ENCODE measurements at places on chromosomes 7 and 10.

GRCh38 chr7:104552102-104552501, 223.7 kb downstream of the LHFPL3 start:
- DNase-seq = peak; percentile 17

- no peak for DNase-seq
These were observed 390.3 kb upstream of the CELF2 start for GRCh38 chr10:10627414-10627813.

DNA sequence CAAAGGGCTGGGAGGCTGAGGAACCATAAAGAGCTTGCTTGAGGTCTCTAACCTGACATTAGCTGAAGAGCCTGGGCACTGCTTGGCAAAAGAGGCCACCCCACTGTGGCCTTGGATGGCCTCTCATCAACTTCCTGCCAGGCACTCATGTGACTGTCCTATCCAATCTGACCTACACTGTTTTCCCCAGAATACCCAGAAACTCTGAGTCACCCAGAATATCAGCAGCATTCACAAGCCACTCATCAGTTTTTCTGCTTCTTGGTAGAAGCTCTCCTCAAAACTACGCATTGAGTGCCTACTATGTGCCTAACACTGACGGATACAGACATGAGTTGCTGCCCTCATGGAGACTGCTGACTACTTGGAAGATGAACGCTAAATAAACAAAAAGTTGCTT, 4.1 kb upstream of the NT5C2 start:
- peak; percentile 35 for DNase-seq

GRCh38 chr7:15752377-15752776, 65.9 kb upstream of the MEOX2 start:
- peak; percentile 43 for DNase-seq

DNA sequence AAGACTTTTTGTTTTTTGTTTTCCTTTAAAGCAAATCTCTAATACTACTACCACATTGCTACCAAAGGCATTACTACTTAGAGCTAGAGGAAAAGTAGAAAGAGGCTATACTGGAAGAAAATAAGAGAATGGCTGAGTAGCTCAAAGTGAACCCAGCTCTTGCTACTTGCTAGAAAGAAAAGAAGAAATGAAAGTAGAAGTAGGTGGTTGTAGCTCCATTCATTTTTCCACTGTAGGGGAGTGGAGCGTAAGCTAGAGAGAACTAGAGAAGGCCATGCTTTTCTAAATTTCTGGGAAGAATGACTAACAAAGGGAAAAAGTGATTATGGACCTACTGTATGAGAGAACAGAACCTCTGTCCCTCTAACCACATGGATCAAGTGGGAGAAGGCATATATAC, 184.4 kb downstream of the PON1 start:
- DNase-seq = no peak

DNA sequence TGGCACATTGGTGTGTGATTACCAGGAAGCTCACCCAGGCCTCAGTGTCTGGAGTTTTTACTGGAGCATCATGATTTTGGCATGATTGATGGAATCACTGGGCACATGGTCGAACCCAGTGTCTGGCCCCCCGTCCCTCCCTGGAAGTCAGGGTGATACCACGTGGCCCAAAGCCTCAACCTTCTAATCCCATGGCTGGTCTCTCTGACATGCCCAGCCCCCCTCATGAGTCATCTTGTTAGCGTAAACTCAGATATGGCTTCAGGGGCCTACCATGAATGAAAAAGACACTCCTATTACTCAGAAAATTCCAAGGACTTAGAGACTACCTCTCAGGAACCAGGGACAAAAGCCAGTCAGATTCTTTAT, 109.3 kb downstream of the GRK5 start:
- peak; percentile 91 for DNase-seq

DNA sequence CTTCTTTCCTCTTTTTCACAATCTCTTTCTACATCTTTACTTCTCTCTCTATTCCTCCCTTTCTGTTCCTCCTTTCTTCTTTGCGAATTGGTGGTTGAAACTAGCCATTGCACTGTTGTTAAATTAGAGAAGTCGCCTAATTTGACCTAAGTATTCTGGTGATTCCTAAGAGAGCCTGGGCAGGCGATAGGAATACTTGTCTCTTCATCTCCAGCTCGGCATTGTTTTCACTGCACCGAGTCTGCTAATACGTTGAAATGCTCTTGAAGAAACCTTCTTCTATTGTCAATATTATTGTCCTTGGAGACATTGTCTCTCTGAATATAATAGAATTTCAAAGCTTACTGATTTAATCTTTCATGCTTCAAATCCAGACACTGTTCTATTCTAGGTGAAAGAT, 31.7 kb downstream of the KCND2 start:
- DNase-seq = no peak

DNA sequence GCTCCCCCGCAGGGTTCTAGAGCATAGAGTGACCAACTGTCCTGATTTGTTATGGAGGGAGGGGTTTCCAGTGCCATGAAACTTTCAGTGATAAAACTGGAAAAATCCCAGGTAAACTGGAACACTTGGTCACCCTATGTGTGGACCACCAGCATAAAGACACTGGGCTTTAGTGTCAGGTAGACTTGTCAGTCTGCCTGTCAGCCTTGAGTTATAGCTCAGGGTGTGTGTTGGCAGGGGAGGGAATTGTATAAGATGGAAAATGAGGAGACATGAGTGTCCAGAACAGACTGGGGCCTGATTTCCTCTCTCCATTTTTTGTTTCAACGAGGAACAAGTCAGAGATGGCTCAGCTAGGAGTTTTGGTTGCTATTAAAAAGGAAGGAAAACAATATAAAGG, 10.2 kb upstream of the EFCAB10 start:
- no peak for DNase-seq

GRCh38 chr10:24209432-24209771, 464 bp downstream of the KIAA1217 start:
- no peak for DNase-seq

DNA sequence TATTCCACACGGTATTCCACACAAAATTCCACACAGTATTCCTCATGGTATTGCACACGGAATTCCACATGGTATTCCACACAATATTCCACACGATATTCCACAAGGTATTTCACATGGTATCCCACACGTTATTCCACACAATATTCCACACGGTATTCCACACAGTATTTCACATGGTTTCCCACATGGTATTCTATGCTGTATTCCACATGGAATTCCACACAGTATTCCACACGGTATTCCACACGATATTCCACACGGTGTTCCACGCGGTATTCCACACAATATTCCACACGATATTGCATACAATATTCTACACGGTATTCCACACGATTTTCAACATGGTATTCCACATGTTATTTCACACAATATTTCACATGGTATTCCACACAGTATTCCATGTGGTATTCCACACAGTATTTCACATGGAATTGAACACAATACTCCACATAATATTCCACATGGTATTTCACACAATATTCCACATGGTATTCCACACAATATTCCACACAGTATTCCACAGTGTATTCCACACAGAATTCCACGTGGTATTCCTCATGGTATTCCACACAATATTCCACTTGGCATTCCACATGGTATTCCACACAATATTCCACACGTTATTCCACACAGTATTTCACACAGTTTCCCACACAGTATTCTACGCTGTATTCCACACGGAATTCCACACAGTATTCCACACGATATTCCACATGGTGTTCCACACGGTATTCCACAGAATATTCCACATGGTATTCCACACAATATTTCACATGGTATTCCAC, 136.0 kb upstream of the CHST15 start:
- DNase-seq = no peak

GRCh38 chr7:139658908-139659675, 118.7 kb downstream of the HIPK2 start:
- DNase-seq = no peak

- no peak for DNase-seq
These were observed 1127.7 kb upstream of the LRRTM3 start for GRCh38 chr10:65798133-65798532.

- no peak for DNase-seq
These were observed 177.6 kb downstream of the VTI1A start for GRCh38 chr10:112624546-112625048.
